Spleen (tissue), 13 donors: ENCODE measurements at places on chromosomes 6 and 20.

DNA sequence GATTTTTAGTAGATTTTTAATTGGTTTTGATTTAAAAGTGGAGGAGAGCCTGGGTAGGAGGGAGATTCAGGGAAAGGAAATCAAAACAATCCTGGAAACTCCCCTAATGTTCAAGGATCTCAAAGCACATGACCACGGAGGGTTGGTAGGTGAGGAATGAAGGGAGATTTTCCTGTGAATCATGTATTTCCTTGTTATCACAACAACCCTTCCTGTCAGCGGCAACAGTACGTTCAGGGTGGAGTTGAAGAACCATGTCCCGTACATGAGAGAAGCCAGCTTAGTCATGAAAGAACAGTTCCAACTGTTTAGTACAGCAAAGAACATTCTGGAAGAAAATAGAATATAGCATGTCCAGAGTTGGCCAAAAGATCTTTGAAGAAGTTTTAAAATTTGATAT lies 79.4 kb upstream of the SCAF8 start:
- H3K4me1 ChIP-seq: peaks cover 21% of the 10 kb centered on the region
- H3K27ac ChIP-seq: peak overlapping the region; percentile 75
- no peak overlapping the region for H3K4me3 ChIP-seq
- no peak for DNase-seq
- no peaks in the 10 kb centered on the region for H3K27me3 ChIP-seq

DNA sequence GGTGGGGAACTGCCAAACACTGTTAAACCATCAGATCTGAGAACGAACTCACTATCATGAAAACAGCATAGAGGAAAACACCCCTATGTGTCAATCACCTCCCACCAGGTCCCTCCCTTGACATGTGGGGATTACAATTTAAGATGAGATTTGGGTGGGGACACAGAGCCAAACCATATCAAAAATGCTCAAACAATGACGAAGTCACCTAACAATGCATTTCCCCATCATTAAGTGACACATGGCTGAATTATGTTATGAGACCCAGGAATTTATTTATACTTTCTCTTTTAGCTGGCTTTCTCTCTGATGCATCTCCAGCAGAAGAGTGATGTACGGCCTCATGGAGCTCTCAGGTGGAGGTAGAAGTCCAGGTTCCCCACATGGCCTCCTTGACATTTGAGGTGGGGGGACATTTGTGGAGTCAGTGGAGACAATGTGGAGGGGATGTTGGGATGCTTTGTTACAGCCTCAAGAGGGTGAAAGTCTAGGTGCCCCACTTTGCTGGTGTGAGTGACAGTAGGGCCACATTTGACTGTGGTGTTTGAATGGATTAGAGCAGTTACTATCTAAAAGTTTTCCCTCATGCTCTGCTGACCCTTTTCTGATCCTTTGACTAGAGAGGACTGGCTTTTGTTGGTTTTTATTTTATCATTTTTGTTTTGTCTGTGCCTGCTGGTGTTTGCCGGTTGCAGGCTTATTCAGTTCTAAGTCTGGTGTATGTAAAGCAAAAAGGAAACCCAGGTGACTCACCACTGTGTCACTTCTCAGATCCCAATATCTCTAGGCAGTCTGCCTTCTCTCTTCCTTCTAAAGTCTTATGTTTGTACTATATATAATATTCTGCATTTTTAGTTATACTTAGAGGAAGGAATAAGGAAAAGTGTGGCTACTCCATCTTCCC lies 18.5 kb upstream of the DCBLD1 start:
- no peaks in the 10 kb centered on the region for H3K4me1 ChIP-seq
- H3K36me3 ChIP-seq: no peaks in the 10 kb centered on the region
- H3K27ac ChIP-seq: no peak overlapping the region
- H3K27me3 ChIP-seq: no peaks in the 10 kb centered on the region
- no peak for DNase-seq

GRCh38 chr6:88477413-88477812 lies 311.3 kb upstream of the CNR1 start:
- H3K4me3 ChIP-seq: no peak overlapping the region
- no peaks in the 10 kb centered on the region for H3K27me3 ChIP-seq
- no peak overlapping the region for H3K27ac ChIP-seq
- DNase-seq: no peak
- no peaks in the 10 kb centered on the region for H3K36me3 ChIP-seq
- H3K4me1 ChIP-seq: no peaks in the 10 kb centered on the region

DNA sequence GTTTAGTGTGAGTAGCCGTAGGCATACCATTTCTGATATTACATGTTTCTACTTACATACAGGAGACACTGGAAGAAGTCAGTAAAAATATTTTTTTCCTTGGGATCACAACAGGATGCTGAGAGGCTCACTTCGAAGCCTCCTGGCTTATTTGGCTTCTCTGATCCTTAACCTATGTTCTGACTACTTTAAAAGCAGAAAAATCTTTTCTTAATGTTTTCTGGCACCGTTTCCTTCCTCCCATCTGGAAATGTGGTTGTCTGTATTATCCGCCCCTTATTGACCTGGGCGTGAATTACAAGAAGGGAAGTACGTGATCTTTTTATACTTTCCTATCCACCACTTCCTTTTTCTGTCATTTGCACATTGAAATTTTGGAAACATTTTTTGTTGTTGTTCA lies 379.6 kb downstream of the COL12A1 start:
- no peaks in the 10 kb centered on the region for H3K36me3 ChIP-seq
- DNase-seq: no peak
- no peaks in the 10 kb centered on the region for H3K4me1 ChIP-seq
- no peaks in the 10 kb centered on the region for H3K27me3 ChIP-seq
- no peak overlapping the region for H3K27ac ChIP-seq

GRCh38 chr20:18886756-18887155 lies 73.2 kb downstream of the SCP2D1 start:
- no peak for DNase-seq
- no peak overlapping the region for H3K4me3 ChIP-seq
- no peaks in the 10 kb centered on the region for H3K36me3 ChIP-seq
- no peak overlapping the region for H3K27ac ChIP-seq
- H3K4me1 ChIP-seq: no peaks in the 10 kb centered on the region

DNA sequence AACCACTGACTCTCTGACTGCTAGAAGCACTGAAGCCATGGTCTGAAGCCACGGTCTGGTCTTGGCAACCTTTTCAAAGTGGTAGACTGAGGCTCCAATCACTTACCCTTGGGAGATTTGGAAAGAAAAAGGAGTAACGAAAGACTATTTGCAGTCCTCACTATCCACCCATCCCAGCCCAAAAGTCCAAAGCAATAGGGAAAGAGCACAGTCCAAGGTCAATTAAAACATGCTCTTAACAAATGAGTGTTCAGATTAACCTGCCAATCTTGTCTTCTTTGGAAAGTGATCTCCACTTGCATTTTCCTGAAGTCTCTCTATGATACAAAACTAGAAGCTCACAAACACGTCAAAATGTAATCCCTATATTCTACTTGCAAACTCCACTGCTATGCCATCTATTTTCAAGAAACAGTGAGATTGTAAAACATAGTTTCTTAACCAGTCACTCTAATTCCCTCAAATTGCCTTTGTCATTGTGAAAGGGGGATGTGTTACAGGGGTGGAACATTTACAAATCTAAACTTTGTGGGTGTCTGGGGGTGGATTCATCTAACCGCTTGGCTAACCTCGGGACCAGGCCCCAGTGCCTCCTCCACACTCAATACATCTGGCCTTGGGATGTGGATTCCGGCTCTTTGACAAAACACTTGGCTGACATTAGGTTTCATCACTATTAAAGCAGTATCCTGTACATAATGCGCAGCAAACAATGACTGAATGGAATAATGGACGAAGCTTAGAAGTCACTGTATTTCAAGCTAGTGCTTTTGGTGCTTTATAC lies 56.4 kb downstream of the B4GALT5 start:
- peak overlapping the region; percentile 57 for H3K27ac ChIP-seq
- H3K36me3 ChIP-seq: peaks cover 46% of the 10 kb centered on the region
- H3K27me3 ChIP-seq: no peaks in the 10 kb centered on the region
- H3K4me3 ChIP-seq: no peak overlapping the region
- H3K4me1 ChIP-seq: peaks cover 98% of the 10 kb centered on the region

DNA sequence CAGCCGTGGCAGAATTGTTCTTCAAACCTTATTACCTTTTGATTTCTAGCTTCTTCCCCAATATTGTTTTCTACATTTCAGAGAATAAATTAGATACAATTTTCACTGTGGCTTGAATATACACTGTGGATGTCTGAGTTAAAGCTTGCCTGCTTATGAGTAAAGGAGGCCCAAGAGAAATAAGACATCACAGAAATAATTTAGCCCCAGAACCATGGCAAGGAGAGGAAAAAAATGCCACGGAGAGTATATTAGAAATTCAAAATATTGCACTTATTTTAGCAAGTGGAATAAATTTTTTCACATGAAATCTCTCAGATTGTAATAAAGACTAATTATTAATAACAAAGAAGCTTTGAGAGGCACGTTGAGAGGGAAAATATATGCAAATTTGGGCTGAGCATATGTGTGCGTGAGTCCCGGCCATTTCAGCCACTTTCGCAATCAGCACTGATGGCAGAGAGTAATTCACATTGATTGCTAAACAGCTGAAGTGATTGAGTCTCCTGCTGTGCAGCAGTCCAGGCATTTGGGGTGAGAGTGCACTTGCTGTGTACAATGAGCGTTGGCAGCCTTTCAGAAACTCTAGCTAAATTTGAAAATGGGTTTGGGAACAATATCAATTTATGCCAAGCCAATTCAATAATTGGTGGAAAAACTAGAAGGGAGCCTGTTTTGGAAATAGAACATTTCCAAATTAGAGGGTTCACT lies 596.0 kb downstream of the EPM2A start:
- no peaks in the 10 kb centered on the region for H3K27me3 ChIP-seq
- no peak overlapping the region for H3K4me3 ChIP-seq
- DNase-seq: no peak
- H3K4me1 ChIP-seq: no peaks in the 10 kb centered on the region
- no peak overlapping the region for H3K27ac ChIP-seq

DNA sequence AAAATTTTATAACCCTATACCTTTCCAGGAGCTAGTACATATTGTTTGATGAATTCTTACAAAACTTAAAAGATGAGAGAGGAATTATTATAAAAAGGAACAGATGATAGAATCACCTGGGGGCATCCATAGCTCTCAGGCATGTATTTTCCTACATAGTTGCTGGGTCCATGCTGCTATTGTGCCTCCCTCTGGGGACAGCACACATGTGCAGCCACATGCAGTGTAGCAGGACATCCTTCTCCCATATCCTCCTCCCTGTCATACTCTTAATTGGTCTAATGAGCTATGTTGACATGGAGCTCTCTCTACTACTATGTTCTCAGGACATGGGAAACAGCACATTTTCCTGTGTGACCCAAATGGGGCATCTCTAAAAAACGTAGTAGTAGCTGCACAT lies 898.2 kb upstream of the MAP3K7 start:
- DNase-seq: no peak
- no peaks in the 10 kb centered on the region for H3K27me3 ChIP-seq
- no peaks in the 10 kb centered on the region for H3K4me1 ChIP-seq

DNA sequence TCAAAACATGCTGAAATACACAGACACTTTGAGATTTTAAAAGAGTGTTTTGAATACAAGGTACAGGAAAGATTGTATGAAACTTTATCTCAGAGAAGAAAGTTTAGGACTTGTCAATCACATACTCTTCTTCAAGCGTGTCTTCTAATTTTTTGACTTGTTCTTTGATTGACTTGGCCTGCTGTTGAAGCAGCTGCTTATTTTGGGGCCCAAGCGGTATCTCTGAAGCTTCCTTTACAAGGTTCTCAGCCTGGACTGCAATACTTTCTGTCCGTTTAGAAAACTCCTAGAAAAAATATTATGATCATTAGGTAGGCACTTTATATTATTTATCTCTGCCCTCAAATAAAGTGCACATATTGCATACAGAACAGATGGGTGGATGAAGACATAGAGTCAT lies 201.3 kb downstream of the SYNE1 start:
- H3K27ac ChIP-seq: no peak overlapping the region
- no peaks in the 10 kb centered on the region for H3K36me3 ChIP-seq
- H3K4me1 ChIP-seq: no peaks in the 10 kb centered on the region
- no peak overlapping the region for H3K4me3 ChIP-seq
- no peak for DNase-seq

- no peak overlapping the region for H3K27ac ChIP-seq
- H3K36me3 ChIP-seq: no peaks in the 10 kb centered on the region
- no peak overlapping the region for H3K4me3 ChIP-seq
These were observed 166.5 kb downstream of the GMDS start for GRCh38 chr6:2078888-2079287.

DNA sequence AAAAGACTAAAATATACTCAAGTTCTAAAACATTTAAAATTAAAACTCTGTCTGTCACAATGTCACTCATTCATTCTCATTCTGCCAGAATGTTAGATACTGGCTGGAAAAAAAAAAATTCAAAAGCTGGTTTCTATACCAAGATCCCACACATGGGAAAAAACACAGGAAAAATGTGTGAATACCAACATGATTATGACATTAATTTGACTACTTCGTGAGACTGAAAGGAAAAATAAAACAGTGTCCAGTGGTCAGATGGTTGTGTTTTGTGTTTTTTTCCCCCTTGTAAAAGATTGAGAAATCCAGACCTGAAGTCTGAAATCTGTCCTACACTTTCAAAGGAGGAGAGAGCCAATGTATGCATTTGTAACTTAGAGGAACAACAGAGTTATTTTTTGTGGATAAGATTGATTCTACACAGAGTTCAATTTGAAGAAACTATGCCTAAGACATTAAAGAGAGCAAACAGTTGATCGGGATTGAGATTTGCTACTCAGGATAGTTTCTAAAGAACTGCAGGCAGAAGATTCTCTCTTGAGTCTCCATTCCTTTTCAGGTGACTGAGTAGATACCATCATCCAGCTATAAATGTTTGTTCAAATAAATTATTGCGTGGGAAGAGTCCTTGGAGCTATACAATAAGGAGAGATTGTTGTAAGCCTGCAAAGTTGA lies 39.2 kb upstream of the TXLNB start:
- H3K27me3 ChIP-seq: no peaks in the 10 kb centered on the region
- H3K4me3 ChIP-seq: no peak overlapping the region
- peaks cover 25% of the 10 kb centered on the region for H3K4me1 ChIP-seq
- H3K27ac ChIP-seq: no peak overlapping the region

- H3K36me3 ChIP-seq: no peaks in the 10 kb centered on the region
- DNase-seq: no peak
- H3K4me3 ChIP-seq: no peak overlapping the region
- H3K27me3 ChIP-seq: no peaks in the 10 kb centered on the region
- no peaks in the 10 kb centered on the region for H3K4me1 ChIP-seq
These were observed 62.2 kb upstream of the GCM1 start for GRCh38 chr6:53210811-53211210.

DNA sequence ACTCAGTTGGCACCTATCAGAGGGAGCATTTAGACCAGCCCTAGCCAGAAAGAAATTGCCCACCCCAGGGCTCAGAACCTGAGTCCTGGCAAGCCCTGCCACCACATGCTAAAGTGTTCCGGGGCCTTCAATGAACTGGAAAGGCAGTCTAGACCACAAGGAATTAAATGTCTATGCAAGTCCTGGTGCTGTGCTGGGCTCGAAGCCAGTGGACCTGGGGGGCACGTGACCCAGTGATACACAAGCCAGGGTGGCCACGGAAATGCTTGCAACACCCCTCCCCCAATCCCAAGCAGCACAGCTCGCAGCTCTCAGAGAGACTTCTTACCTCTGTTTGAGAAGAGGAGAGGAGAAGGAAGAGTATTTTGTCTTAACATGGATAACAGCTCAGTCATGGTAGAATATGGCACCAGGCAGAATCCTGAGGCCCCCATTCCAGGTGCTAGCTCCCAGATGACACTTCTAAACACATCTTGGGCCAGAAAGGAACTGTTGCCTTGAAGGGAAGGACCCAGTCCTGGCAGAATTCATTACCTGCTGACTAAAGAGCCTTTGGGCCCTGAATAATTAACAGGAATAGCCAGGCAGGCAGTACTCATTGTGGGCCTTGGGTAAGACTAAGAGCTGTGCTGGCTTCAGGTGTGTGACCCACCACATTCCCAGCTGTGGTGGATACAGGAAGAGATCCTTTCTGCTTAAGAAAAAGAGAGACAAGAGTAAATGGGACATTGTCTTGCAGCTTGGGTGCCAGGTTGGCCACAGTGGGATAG lies 111.3 kb downstream of the BTBD9 start:
- H3K4me3 ChIP-seq: no peak overlapping the region
- H3K4me1 ChIP-seq: no peaks in the 10 kb centered on the region
- no peak overlapping the region for H3K27ac ChIP-seq
- no peaks in the 10 kb centered on the region for H3K27me3 ChIP-seq
